ENCODE measurements at places on chromosomes 5 and 9.

DNA sequence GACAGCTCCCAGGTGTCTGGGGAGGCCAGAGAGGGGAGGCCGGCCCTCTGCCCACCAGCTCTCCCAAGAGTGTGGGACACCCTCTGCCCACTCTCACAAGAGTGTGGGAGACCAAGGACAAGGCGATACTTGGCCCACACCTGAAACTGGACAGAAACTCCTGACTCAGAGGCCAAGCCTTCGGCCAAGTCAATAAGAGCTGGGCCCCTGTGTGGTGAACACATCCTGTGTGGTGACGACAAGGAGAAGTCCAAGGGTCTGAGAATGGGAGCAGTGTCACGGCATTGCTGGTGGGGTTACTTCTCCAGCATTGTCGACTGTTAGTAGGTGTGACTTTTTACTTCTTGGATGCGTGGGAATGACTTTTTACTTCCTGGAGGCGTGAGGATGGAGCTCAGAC lies 14.6 kb upstream of the F2RL1 start:
- DNase-seq, result no peak

- DNase-seq, result no peak
Observed at GRCh38 chr9:22088717-22089061, 79.6 kb upstream of the CDKN2B start.

- DNase-seq, result peak; percentile 49
Observed at GRCh38 chr9:92141144-92142129, 26.2 kb upstream of the SPTLC1 start.

GRCh38 chr5:51622161-51622790 lies 239.0 kb downstream of the ISL1 start:
- no peak for DNase-seq

- DNase-seq, result no peak
Observed at GRCh38 chr9:12643686-12644085, 49.5 kb upstream of the TYRP1 start.

DNA sequence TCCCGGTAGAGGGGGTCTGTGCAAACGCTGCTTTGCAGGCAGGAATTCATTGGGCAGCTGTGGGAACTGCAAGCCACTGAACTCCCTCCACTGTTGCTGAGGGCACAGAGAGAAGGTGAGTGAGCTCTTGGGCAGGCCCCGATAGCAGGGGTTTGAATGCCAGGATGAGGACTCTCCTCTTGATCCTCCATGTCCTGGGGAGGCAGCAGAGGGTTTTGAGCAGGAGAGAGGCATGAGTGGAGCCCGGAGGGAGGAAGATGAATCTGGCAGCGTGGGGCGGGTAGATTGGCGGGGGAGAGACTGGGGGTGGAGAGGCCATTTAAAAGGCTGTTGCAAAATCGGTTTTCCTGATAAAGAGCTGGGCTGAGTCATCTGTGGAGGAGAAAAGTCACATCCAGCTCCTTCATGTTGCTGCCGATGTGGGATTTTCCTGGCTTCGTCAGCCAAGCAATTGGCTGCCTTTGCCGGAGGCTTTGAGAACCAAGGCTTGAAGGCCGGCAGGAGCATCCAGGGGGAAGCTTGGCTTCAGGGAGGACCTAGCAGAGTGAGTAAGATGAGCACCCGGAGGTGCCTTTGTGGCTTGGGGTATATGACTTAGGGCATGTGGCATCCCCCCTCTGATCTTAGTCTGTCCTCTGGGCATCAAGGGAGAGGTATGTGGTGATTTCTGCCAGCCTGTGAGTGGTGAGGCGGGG lies at the start of gene SYNPO:
Gene SYNPO, plus strand, starts transcription at position 350 of the 695 bp plus-strand sequence. CDS start 7,616 bp downstream, outside the sequence.
- peak; percentile 63 for DNase-seq

DNA sequence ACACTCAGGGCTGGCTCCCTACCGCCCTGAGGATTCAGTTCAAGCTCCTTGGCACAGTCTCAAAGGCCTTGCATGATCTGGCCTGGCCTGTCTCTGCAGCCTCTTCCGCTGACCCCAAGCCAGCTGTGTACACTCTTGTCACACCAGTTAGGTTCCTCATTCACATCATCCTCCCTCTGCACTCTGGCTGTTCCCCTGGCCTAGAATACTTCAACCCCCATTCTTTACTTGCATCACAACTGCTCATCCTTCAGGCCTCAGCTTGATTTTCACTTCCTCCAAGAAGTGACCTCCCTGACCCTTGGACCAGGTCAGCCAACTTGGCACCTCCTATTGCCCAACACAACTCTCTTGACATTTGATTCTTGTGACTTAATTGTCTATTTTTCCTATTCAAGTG lies 18.9 kb upstream of the PFDN1 start:
- no peak for DNase-seq

DNA sequence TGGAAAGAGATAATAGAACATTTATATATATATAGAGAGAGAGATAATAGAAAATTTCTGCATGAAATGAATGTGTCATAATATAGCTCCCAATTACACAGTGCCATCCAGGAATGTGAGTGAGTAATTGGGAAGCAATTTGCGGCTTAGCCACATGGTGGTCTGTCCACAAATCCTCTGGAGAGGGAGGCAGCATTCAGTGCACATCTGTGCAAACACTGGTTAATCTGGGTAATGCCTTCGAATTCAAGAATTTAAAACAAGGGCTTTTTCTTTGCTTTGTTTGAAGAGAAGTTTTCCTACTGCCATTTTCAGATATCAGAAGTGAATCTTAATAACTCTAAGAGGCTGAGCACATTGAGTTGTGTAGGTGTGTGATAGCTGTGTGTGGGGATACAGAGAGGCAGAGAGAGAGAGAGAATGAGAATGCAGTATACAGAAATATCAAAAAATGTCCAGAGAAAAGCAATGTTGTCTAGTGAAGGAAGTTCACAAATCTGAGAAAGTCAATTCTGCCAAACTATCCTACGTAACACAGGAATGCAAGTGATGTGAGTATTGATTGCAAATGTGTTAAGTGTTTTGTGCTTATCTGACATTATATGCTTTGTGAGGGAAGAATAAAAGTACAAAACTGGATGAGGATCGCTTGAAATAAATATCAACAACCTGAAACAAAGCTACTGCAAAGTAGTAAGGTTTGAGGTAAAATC lies 134.6 kb downstream of the EDIL3 start:
- no peak for DNase-seq

DNA sequence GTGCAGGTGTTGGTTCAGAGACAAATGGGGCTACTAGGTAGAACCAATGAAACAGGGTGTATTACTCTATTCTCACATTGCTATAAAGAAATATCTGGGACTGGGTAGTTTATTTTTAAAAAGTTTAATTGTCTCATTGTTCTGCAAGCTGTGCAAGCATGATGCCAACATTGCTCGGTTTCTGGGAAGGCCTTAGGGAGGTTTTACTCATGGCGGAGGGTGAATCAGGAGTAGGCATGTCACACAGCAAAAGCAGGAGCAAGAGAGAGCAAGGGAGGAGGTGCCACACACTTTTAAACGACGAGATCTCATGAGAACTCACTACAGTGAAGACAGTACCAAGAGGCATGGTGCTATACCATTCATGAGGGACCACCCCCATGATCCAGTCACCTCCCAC lies 134.6 kb downstream of the PIK3R1 start:
- DNase-seq, result no peak

DNA sequence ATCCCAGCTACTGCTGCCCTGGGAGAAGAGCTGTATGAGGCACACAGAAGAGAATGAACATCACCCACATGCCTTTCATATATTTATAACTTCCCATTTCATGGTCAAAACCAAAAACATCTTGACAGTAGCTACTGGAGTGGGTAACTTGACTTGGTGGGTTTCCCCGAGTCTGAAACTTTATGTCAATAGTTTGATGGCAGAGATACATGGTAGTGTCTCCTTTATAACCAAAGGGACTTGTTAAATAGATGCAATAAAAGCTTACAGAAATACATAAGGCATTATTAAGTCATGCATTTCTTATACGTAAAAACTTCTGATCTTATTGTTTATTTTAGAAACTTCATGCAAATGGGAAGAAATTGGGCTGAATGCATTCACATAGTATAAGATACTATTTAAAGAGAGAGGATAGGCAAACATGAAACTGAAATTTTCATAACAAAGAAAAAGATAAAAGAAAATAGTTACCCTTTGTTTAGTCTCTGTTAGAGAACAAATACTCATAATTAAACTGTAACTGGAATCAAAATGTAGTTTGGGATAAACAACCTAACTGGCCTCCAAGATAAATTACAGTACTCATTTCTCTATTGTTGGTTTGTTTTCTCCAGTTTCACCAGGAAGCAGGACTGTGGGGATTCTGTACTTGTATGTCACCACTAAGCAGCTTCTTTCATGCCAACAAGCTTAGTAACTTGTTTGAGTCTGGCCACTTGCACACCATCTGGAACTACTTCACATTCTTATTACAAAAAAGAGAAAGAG lies 459.3 kb upstream of the MEF2C start:
- no peak for DNase-seq

GRCh38 chr9:123338710-123339665 lies 17.0 kb upstream of the CRB2 start:
- DNase-seq, result no peak

DNA sequence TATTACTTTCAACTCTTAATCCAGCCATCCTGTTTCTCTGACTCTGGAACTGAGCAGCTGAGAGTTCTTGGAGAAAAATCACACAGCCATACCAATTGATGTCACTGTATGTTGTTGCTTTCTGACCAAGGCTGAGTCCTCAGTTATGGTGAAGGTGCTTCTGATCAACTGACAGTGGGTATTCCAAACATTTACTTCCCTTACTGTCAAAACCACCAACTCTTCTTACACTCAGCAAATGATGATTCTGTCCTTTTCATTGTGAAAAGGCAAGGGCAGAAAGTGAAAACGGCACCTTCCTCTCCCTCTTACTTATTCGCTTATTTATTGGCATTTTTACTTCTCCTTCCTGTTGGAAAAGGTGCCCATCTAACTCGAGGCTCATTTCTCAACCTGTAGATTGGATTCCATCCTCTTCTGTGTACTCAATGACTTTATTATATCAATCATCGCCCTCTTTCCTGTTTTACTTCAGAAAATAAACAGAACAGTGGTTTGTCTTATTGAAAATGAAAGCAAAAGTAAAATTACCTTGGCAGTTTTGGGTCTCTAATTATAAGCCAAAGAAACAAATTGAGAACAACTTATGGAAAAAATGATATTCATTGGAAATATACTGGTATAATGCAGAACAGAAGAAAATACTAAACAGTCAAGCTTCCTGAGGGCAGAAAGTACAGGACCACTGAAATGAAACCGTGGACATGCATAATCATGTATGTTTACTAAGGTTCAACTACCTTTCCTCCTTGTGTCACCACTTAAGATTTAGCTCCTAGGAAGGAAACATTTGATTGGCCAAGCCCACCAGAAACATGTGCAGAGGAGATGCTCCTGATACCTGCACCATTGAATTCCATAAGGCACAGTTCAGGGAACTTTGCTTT lies 104.5 kb upstream of the CHD1 start:
- no peak for DNase-seq

DNA sequence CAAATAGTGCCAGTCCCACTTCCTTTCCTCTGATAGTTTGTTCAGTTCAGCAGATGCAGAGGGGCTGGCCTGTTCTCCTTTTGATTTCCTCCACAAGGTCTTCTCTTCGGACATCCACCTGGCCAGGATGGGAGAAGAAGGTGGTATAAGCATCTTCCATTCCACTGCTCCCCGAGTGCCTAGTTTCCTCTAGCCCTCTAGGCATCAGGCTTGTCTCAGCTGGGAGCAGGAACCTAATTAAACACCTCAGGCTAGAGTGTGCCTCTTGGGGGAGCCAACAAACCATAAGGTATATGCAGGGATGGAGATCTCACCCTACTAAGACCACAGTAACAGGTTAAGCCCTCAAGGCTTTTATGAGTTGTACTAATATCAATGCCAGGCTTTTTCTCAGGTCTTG lies 835 bp upstream of the DND1 start:
- no peak for DNase-seq

- no peak for DNase-seq
Observed at GRCh38 chr5:130206686-130207085, 302.4 kb downstream of the CHSY3 start.

GRCh38 chr9:131382850-131383729 lies 10.8 kb upstream of the PRRC2B start:
- DNase-seq, result no peak

GRCh38 chr9:12699529-12699928 lies 6.3 kb downstream of the TYRP1 start:
- no peak for DNase-seq

- DNase-seq, result peak; percentile 39
Observed at GRCh38 chr5:10460252-10460906, 18.7 kb downstream of the ROPN1L start.

GRCh38 chr9:87494970-87495471 lies 2.6 kb upstream of the DAPK1 start:
- DNase-seq, result no peak

DNA sequence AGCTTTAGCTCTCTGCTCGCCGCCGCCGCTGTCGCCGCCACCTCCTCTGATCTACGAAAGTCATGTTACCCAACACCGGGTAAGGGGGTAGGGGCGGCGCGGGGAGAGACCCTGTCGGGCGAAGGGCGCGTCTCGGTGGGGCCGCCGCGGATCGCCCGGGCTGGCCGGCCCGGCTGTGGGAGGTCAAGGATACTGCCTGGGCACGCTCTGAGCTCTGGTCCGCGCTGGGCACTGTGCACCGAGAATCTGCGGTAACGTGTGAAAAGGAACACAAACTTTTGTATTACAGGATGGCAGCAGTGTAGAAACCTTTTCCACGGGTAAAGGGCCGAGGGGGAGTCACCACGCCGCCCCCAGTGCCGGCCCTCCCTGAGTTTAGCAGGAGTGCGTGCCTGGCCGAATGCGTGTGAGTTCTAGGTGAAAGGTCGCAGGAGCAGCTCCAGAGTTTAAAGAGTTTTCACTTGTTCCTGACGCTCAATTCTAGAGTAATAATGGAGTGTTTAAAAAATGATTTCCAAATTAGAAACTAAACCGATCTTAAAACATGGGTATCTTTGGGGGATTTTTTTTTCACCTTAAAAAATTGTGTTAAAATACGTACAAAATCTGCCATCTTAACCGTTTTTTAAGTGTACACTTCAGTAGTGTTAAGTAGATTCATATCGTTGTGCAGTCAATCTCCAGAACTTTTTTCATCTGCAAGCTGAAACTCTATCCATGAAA lies at the start of gene HSDL2:
Gene HSDL2, plus strand, starts transcription at position 7 of the 723 bp plus-strand sequence. Its CDS starts 56 bp downstream, at position 63.
- DNase-seq, result no peak

DNA sequence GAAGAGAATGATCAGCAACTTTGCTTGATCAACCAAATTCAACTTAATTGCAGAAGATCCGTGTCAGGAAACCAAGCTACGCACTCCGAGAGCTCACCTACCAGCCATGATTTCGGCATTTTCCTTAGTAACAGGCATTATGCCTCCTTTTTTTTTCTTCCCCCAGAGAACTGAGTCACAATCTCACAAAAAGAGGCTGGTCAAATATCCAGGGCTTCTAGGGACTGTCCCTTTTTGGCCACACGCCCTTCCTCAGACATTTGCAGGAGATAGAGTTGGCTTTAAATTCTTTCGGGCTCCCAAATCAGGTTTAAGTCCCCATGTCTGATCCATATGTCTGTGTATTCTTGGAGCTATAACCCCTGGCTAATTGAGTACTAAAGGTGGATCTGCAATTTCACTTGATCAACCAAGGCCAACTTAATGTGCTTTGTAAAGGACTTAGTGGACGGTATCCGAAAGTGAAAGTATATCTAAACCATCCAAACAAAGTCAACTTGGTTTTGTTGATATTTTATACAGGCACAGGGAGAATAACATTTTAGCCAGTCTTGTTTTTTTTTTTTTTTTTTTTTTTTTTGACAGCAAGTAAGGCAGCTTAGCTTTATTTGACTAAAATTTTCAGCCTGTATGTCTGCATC lies 100.8 kb upstream of the TBCA start:
- no peak for DNase-seq
